ENCODE measurements at places on chromosomes 1 and 21. TPM values are rescaled to one million over a fixed set of nuclear protein-coding genes. Genes with fewer than 3 reads are reported as not detected.

- no peak overlapping the region for H3K27ac ChIP-seq
- H3K4me3 ChIP-seq: no peak overlapping the region
- no peak for DNase-seq
- no peaks in the 10 kb centered on the region for H3K27me3 ChIP-seq
Measured at GRCh38 chr1:224898937-224899336, 30.5 kb upstream of the DNAH14 start.

- no peaks in the 10 kb centered on the region for H3K27me3 ChIP-seq
- no peaks in the 10 kb centered on the region for H3K36me3 ChIP-seq
- no peak for DNase-seq
- H3K4me3 ChIP-seq: no peak overlapping the region
- no peak overlapping the region for H3K27ac ChIP-seq
Measured at GRCh38 chr1:227943381-227944089, 4.2 kb downstream of the WNT9A start.

- no peak for DNase-seq
- H3K36me3 ChIP-seq: no peaks in the 10 kb centered on the region
- H3K4me1 ChIP-seq: no peaks in the 10 kb centered on the region
- no peak overlapping the region for H3K27ac ChIP-seq
- H3K27me3 ChIP-seq: no peaks in the 10 kb centered on the region
- no peak overlapping the region for H3K4me3 ChIP-seq
Measured at GRCh38 chr1:59769736-59770095, 45.0 kb upstream of the HOOK1 start.

DNA sequence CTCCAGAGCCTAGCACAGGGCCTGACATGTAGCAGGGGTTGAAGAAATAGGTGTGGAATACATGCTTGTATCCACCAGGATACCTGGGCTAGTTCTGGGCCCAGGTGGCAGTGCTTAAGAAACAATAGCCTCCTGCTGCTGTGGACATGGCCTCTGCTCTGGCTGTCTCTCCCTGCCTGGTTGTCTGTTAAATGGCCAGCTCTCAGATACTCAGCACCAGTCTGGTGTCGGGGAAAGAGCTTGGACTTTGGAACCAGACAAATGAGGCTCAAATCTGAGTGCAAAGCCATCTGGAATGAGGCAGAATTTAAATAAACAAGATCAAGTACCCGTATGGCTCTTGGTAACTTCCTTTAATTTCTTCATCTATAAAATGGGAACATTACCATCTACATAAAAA lies 31.5 kb downstream of the SESN2 start:
- no peaks in the 10 kb centered on the region for H3K36me3 ChIP-seq
- peak; percentile 20 for DNase-seq
- no peak overlapping the region for H3K4me3 ChIP-seq
- H3K4me1 ChIP-seq: no peaks in the 10 kb centered on the region
- peak overlapping the region; percentile 3 for H3K27ac ChIP-seq
- H3K27me3 ChIP-seq: no peaks in the 10 kb centered on the region

The LCE1F gene
- total RNA-seq: not detected

The PRKACB gene
- 52.5 TPM for total RNA-seq

DNA sequence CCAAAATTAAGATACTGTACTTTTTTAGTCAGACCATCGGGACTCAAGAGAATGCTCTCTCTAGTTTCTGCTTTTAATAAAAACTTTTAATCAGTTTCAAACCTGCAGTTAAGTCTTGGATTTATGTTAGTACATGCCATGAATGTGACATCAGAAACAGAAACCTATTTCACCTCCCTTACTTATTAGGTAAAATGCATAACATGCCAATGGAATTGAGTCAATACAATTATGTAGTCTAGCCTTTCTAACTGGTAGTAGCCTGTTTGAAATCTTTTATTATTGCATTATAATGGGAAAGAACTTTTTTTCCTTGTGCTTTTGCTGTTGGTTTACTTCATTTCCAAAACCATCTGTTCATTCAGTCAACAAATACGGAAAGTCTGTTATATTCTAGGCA lies 4.8 kb downstream of the PHACTR4 start:
- no peaks in the 10 kb centered on the region for H3K36me3 ChIP-seq
- DNase-seq: no peak
- H3K4me3 ChIP-seq: no peak overlapping the region
- H3K4me1 ChIP-seq: no peaks in the 10 kb centered on the region
- H3K27me3 ChIP-seq: no peaks in the 10 kb centered on the region
- H3K27ac ChIP-seq: no peak overlapping the region

DNA sequence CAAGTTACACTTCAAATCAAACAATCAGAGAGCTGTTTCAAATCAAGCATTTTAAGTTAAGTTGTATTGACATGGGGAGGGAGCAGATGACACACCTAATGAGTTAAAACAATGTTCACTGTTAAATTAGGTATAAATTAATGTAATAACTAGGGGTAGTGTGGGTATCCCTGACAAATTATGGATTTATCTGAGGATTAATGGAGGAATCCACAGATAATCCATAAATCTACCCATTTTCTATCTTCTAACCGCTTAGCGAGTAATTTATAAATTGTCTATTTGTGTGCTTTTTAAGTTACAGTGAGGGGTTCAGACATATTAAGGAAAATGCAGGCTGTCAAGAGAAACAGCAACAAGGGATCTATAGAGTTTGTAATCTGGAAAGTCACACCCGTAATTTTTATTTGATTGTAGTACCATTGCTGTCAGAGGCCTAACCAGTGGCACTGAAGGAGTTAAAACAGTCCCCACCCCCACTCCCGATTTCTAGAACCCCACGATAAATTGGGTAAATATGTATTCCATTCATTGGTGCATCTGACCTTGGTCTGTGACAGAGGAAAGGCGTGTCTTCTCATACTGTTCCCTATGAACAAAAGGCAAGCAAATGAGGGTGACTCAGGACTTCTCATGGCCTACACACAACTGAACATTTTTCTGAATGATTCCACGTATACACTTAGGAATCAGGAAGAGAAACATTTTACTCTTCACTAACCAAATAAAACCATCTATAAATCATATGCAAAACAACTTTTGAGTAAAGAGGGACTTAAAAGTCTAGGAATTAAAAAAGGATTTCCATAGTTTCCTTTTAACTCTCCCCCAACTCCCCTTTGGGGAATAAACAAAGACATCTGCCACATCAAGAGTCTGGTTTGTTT lies 7.4 kb downstream of the IRF2BP2 start:
- H3K36me3 ChIP-seq: peaks cover 11% of the 10 kb centered on the region
- H3K4me3 ChIP-seq: peak overlapping the region; percentile 77
- peak; percentile 61 for DNase-seq
- H3K27ac ChIP-seq: peak overlapping the region; percentile 100
- peaks cover 22% of the 10 kb centered on the region for H3K4me1 ChIP-seq

The TNFRSF14 gene
- total RNA-seq: 95.0 TPM

DNA sequence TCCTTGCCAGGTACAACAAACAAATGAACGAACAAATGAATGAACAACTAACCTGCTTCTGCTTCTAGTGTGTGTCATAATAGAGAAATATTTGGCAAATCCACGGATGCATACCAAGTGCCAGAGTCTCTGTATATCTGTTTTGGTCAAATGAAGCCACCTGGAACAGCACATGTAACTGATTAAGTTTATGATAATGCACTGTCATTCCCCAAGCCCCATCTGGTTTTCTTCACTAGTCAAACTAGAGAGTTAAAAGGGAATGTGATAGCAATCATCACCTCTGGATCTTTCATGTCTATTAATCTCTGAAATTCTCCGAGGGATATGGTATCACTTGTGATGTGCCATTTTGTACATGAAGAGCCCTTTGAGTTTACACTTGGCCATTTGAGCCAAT lies 21.0 kb upstream of the SCAF4 start:
- no peaks in the 10 kb centered on the region for H3K27me3 ChIP-seq
- H3K4me3 ChIP-seq: no peak overlapping the region
- no peak for DNase-seq
- no peaks in the 10 kb centered on the region for H3K36me3 ChIP-seq
- no peak overlapping the region for H3K27ac ChIP-seq

The PLEKHA6 gene
- 65.1 TPM for total RNA-seq

Measured in kidney (tissue), 22 donors.